ENCODE measurements at places on chromosomes 7 and 10. TPM values are rescaled to one million over a fixed set of nuclear protein-coding genes. Genes with fewer than 3 reads are reported as not detected.
A peak's percentile ranks its signal among the peaks of the same experiment; 100 is the strongest.

DNA sequence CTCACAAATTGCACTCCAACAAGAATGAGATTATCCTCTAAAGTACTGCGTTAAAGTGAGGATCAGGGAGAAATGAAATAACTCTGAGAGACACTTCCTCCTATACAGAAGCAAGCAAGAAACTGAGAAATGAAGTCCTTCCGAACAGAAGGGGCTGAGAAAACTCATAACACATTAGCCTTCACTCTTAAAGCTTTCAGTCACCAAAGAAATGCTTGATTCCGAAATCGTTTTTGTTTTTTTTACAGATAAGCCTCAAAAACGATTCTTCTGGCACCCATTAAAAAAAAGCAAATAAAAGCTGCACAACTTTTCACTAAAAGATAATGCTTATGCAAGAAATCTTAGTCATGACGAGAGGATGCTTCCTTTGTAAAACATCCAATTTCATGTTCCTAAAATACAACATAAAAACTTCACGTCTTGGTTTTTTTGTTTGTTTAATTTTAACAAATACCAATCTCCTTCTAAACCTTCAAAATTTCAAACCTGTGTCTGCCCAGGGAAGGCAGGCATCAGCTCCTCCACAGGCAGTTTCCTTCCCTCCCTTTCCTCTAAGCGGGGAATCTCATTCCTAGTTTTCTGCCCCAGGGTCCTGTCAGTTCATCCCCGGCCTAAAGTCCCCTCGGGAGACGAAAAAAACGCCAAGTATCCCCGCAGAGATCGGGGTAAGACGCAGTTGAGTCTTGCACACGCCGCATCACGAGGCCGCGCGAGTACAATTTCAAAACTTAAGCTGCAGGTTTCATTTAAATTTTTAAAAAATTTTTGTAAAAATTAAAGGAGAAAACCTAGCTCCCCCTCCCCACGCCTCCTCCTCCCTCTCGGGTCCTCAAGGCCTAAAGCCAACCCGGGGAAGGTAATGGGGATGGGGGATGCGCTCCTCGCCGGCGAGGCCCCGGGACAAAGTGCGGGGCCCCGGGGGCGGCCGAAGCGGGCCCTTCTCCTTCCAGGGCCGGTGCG, 1.1 kb downstream of the BAZ1B start:
- peak; percentile 16 for DNase-seq
- no peaks in the 10 kb centered on the region for H3K27me3 ChIP-seq
- H3K36me3 ChIP-seq: peaks cover 5% of the 10 kb centered on the region
- H3K4me1 ChIP-seq: peaks cover 24% of the 10 kb centered on the region
- peak overlapping the region; percentile 98 for H3K4me3 ChIP-seq
- peak overlapping the region; percentile 97 for H3K27ac ChIP-seq

DNA sequence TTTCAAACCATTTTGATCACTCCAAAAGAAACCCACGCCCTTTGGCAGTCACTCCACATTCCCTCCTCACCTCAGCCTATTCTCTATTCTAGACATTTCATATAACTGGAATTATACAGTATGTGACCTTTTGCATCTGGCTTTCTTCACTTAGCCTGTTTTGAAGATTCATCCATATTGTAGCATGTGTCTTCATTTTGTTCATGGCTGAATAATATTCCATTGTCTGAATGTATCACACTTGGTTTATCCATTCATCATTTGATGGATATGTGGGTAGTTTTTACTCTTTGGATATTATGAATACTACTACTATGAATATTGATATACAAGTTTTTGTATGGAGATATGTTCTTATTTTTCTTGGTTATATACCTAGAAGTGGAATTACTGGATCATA, 3.5 kb upstream of the OTUD1 start:
- H3K27ac ChIP-seq: no peak overlapping the region
- DNase-seq: no peak
- no peaks in the 10 kb centered on the region for H3K36me3 ChIP-seq

DNA sequence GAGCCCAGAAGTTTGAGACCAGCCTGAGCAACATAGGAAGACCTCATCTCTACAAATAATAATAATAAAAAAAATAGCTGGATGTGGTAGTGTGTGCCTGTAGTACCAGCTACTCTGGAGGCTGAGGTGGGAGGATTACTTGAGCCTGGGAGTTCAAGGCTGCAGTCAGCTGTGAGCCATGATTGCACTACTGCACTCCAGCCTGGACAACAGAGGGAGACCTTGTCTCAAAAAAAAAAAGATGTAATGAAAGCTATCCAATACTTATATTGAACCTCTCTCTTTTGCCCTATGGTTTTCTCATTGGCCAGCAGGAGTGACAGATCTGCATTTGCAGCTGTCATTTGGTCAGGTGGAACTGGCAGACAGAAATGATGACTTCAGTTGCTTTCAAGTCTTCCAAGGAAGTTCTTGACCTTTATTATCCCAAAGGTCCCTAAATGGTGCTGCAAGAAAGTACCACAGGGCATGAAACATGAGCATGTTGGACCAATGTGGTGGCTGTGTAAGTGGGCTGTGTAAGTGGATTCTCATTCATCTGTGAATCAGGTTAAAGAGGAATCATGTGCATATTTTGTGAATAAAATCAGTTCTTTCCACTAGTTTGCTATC, 99.4 kb downstream of the CALD1 start:
- H3K4me1 ChIP-seq: peaks cover 27% of the 10 kb centered on the region
- no peaks in the 10 kb centered on the region for H3K36me3 ChIP-seq
- no peak overlapping the region for H3K4me3 ChIP-seq
- no peak for DNase-seq
- no peak overlapping the region for H3K27ac ChIP-seq

GRCh38 chr7:110534241-110534931, 556.5 kb upstream of the LRRN3 start:
- H3K27me3 ChIP-seq: no peaks in the 10 kb centered on the region
- no peak for DNase-seq
- no peaks in the 10 kb centered on the region for H3K4me1 ChIP-seq
- no peak overlapping the region for H3K4me3 ChIP-seq
- no peaks in the 10 kb centered on the region for H3K36me3 ChIP-seq

GRCh38 chr10:72424561-72424960, 69.8 kb upstream of the DNAJB12 start:
- H3K4me1 ChIP-seq: no peaks in the 10 kb centered on the region
- H3K36me3 ChIP-seq: no peaks in the 10 kb centered on the region
- H3K4me3 ChIP-seq: no peak overlapping the region

DNA sequence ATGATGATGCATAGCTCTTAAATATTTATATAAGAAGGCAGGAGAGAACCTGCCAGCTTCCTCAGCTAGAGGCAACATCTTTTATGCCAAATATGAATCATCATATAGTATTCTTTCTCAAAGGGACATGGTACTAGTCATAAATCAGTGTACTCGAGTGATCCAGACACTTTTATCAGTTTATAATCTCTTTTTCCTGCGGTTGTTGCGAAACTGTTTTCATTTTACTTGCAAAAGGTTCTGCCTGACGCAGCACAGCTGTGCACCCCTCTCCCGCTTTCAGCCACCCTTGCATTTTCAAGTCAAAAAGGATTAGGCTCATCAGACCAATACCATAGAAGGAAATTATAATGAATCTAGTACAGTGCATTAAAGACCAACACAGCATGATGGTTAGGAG, 332.3 kb upstream of the PRKCQ start:
- no peak overlapping the region for H3K4me3 ChIP-seq
- H3K36me3 ChIP-seq: no peaks in the 10 kb centered on the region
- DNase-seq: peak; percentile 64
- no peak overlapping the region for H3K27ac ChIP-seq

DNA sequence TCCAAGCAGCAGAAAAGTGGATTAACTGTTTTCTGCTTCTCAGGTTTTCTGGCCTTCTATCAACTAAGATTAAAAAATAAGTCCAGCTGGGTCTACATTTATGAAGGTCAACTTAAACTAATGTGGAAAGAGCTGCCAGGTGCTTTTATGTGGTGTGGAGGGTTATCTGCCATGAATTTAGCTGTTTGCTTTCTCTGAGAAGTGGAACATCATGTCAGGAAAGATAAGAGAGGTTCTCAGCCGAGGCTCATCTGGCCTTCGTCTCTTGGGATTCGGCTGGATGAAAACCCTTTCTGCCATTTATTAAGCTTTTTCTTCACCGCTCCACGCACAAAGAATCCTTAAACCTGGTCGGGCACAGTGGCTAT, 5.5 kb downstream of the PTPRN2 start:
- H3K36me3 ChIP-seq: no peaks in the 10 kb centered on the region
- H3K4me1 ChIP-seq: no peaks in the 10 kb centered on the region
- no peak overlapping the region for H3K27ac ChIP-seq
- no peak overlapping the region for H3K4me3 ChIP-seq
- DNase-seq: no peak
- peaks cover 42% of the 10 kb centered on the region for H3K27me3 ChIP-seq

DNA sequence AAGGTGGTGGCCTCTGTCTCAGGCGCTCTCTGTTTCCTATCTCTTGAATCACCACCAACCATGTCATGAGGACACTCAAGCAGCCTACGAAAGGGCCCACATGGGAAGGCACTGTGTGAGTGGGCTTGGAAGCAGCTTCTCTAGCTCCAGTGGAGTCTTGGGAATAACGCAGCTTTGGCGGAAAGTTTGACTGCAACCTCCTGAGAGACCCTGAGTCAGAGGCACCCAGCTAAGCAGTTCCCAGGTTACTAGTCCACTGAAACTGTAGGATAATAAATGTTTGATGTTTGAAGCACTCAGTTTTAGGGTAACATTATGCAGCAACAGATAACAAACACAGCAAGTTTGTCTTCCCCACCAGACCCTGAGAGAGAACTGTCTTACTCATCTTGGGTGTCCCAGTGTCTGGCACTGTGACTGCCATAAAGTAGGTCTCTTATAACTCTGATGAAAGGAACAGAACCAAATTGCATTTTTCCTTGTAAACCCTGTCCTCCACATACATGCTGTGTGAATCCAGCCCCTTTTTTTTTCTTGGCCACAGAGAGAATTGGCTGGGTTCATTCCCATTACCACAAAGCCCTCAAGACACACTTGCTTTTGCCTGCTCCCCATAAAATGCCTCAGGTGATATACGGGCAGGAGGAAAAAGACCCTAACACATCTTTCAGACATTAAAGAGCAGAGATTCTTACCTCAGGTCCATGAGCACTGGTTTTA, 185.5 kb downstream of the ZNF365 start:
- DNase-seq: peak; percentile 49
- no peak overlapping the region for H3K27ac ChIP-seq
- H3K27me3 ChIP-seq: peaks cover 33% of the 10 kb centered on the region
- H3K36me3 ChIP-seq: no peaks in the 10 kb centered on the region
- no peak overlapping the region for H3K4me3 ChIP-seq

DNA sequence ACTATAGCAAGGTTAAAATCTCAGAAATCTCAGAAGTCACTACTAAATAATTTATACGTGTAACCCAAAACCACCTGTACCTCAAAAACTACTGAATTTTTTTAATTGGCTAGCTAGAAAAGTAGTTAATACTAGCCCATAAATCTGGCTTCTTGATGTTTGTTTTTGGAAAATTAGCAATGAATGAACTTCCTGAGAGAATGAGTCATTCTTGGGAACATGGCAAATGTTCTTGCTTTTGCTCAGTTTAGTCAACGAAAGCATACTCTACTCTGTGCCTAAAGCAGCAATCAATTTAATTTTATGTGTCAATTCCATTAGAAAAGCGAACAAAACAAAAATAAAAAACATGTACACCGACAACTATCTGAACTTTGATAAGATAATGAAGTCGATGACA, 69.2 kb downstream of the SEMA3E start:
- H3K36me3 ChIP-seq: no peaks in the 10 kb centered on the region
- DNase-seq: no peak
- H3K27ac ChIP-seq: no peak overlapping the region
- H3K27me3 ChIP-seq: no peaks in the 10 kb centered on the region
- H3K4me3 ChIP-seq: no peak overlapping the region
- no peaks in the 10 kb centered on the region for H3K4me1 ChIP-seq

DNA sequence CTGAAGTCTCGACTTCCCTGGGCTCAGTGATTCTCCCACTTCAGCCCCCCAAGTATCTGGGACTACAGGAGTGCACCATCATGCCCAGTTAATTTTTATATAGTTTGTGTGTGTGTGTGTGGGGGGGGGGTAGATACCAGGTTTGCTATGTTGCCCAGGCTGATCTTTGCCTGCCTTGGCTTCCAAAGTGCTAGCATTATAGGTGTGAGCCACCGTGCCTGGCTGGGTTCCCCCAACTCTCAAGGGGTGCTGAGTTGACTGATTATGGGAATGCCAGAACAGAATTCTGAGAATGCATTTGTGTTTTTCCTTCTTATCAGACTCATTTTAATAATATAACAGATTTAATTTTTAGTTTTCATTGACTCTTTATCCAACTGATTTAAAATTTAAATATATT, 19.5 kb downstream of the RPA3 start:
- H3K27ac ChIP-seq: no peak overlapping the region
- peaks cover 6% of the 10 kb centered on the region for H3K4me1 ChIP-seq
- H3K4me3 ChIP-seq: no peak overlapping the region
- H3K36me3 ChIP-seq: no peaks in the 10 kb centered on the region
- DNase-seq: no peak

DNA sequence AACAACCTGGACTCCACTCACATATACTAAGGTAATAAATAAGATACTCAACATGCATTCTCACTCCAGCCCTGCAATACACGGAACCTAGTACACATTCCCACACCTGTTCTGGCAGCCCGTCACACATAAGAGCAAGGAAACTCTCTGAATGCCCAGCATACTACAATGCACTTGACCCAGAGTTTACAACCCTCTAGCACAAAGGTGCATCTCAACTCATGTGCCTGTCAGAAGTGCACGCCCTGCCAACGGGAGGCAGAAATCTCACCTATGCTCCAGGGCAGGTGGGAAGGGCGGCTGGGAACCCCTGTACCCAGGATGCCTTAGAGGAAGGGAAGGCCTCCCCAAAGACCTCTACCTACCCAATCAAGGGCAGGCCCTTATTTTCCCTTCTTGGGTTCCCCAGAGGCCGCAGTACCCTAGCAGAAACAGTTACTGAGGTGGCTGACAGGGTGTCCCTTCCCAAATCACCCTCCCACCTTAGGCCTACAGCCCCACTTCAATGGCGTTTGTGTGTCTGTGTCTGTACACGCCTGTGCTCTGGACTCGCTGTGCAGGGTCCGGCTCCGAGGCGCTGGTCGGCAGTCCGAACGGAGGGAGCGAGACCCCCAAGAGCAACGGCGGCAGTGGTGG, 2.0 kb downstream of the EVX1 start:
- H3K27ac ChIP-seq: no peak overlapping the region
- DNase-seq: no peak
- peaks cover 100% of the 10 kb centered on the region for H3K27me3 ChIP-seq

DNA sequence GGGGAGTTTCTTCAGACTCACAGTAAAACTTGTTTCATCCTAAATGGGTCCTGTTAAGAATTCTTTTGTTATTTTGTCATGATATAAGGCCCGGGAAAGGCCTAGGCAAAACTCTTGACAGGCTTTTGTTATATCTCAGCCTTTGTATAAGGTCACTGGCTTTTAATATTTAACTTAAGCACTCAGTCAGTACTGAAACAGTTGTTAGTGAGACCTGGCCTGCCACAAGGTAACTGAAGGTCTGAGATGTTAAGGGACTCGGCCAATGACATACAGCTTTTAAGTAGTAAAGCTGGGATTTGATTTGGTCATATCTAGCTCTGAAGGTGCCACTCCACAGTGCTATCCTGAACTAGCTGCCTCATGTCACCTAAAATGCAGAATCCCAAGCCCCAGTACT, 57.2 kb upstream of the STEAP4 start:
- H3K27ac ChIP-seq: no peak overlapping the region
- H3K4me3 ChIP-seq: no peak overlapping the region
- H3K27me3 ChIP-seq: no peaks in the 10 kb centered on the region
- DNase-seq: no peak

ZNF503 gene
- total RNA-seq: 110 TPM

NRG3 gene
- 0.42 TPM for total RNA-seq

EEF1AKMT2 gene
- 23.9 TPM for total RNA-seq

SPDYE6 gene
- 0.18 TPM for total RNA-seq

MCM7 gene
- 68.9 TPM for total RNA-seq

SMKR1 gene
- not detected for total RNA-seq

DGKB gene
- total RNA-seq: 0.86 TPM

TMEM178B gene
- total RNA-seq: 0.39 TPM

SFRP4 gene
- total RNA-seq: 4.7 TPM

SFTPA1 gene
- total RNA-seq: not detected

OR9A2 gene
- total RNA-seq: 0.60 TPM

Measured in cardiac muscle cell (in vitro differentiated cells and primary cell).